Foreskin melanocyte (primary cell): ENCODE measurements at places on chromosomes 7 and 10.

- no peak for DNase-seq
Observed at GRCh38 chr7:23294549-23295400, 4.4 kb upstream of the MALSU1 start.

GRCh38 chr7:80583901-80584300 lies 54.5 kb upstream of the CD36 start:
- DNase-seq, result no peak

GRCh38 chr7:585229-585711 lies 65.6 kb upstream of the PDGFA start:
- DNase-seq, result no peak

DNA sequence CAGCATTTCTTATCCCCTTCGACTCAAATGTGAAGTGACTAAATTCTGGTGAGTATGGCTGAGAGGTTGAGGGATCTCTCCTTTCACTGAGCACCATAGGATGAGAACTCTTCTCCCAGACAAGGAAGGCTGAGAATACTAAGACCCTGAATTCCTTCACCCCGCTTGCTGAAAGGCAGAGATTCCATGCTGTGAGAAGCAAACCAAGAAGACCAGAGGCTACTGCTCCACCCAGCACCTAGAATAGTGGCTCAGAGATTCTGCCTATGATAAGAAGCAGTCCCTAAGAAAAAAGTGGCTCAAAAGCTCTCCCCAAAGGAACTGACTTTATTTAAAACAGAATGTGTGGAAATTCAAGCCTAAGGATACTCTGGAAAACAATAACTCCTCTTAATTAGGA lies 26.7 kb upstream of the WNT2 start:
- DNase-seq, result no peak

DNA sequence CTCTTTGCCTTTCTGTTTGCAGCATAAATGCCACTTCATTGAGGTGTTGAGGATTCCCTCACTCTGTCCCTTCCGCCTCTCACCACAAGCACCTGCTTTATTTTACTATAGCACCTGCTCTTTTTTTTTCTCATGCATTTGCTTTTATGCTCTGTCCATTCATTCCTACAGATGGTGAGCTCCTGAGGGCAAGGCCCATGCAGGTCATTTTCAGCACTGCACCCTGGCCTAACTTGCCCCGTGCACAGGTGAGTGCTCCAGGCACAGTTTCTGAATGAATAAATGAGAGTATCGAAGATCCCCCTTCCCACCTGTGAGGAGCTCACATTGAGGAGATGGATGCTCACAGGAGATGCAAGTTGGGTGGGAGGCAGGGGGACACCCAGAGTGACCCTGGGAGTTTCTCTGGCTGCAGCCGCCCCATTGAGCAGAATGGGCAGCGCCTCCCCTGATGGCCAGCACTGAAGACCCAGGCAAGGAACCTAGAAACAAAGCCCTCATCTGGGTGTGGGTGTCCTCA lies 1.2 kb upstream of the AKR1E2 start:
- no peak for DNase-seq

GRCh38 chr7:31123726-31124125 lies 71.6 kb downstream of the ADCYAP1R1 start:
- no peak for DNase-seq

GRCh38 chr10:869171-869570 lies 62.3 kb downstream of the LARP4B start:
- no peak for DNase-seq

DNA sequence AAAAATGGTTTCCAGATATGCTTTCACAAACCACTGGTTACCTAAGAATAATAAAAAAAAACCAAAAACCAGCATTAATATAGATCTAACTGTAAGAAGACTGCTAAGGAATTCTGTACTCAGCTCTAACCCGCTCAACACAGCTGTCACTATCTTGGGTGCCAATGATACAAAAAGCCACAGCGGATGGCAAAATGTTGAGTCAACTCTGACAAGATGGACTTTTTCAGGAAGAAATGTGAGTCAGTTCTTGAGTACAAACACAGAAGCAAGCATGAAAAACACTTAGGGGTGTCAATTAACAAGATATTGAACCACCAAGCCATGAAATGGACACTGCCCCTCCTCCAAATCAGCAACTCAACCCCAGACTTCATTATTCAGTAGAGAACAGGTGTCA lies 55.0 kb downstream of the CTTNBP2 start:
- no peak for DNase-seq

DNA sequence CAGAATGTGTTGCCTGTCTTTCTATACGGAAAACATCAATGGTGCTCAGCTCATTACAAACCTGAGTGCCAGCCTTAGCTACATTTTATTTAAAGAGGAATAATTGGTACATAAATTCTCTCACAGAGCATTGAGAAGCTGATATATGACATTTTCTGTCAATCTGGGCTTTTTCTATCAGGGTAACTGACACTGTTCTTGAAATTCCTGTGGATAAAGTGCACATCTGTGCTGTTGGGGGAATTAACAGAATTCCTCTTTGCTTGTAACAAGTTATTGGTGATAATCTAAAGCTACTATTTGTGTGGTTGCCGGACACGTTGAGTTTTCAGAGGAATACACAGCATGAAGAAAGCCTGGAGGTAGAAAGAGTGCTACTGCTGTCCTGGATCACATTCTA lies 668.6 kb downstream of the SORCS1 start:
- no peak for DNase-seq

DNA sequence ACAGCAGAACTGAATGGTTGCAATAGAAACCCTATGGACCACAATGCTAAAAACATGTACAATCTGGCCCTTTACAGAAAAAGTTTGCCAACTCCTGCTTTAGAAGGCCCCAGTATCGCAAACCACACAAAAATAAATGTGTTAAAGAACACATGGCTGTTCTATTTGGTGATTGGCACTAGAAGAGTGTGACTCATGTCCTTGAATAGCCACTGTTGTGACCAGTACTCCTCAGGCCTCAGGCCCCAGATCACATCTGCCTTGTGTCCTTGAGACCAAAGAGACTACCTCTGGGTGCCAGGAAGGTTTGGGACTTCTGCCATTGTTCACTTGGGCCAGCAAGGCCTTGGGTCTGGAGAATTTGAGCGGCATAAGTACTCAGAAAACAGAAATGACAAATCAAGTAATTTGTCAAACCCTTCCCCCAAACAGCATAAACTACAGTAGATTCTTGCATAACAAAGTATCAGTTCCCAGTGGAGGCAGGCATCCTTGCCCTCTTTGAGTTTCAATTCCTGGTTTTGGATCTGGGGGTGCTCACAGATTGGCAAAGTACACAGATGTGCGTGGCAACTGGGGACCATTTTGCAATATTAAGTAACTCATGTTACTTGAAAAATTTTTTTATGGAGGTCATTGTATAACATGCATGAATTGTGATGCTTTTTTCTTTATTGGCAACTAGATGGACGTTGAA lies 50.2 kb downstream of the MTURN start:
- DNase-seq, result no peak

DNA sequence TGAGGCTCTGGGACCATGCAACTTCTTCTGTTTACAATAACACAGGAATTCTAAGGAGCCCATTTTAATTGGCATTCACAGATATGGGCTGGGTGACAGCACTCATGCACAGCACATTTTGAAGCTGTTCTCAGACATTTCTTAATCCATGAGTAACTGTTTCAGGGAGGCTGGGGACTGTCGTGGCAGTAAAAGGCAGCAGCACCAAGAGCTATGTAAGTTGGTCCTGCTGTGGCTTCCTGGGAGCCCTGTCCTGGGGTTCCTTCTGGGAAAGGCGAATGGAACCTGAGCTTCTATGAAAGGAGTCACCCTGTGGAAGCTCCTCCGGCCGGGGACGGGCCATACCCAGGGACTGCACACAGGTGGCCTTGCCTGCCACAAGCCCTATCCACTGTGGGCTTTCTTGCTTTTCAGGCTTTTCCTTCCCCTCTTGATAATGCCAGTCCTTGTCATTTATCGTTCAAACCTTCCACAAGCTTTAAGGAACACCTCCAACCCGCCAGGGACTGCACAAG lies 40.5 kb downstream of the COBL start:
- DNase-seq, result no peak

DNA sequence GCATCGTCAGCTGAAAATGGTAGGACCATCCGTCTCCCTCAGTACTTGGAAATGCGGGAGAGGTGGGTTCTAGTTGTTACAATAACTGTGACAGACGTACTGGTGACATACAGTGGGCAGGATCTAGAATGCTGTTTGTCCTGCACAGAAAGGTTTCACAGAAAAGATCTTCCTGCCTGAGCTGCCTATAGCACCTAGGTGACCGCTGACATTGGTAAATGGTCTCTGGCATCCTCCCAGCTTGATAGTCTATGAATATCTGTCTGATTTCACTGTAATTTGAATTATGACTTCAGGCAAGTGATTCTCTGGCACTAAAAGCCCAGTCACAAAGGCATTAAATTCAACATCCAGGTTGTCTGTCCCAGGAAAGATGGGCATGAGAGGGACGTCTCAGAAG lies 38.2 kb upstream of the CCDC3 start:
- no peak for DNase-seq

GRCh38 chr7:4240520-4241303 lies 441.4 kb upstream of the FOXK1 start:
- no peak for DNase-seq

- no peak for DNase-seq
Observed at GRCh38 chr10:13890233-13891127, 303.7 kb downstream of the PRPF18 start.

DNA sequence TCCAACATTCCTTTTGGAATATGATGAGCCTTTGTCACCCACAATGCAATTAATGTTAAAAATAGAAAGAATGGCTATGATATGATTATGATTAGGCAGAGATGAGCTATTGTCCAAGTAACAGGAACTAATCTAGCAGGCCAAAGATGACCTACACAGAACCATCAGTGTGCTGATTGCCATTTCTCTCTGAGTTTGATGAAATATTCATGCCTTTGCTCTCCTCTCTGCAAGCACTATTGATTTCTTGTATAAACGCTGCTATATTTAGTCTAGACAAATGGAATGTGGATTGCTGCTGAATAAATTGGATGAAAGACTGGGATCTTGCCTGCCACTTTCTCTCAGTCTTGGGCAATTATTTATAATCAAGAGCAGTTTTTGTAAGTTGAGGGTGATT lies 85.4 kb downstream of the HDAC9 start:
- no peak for DNase-seq

DNA sequence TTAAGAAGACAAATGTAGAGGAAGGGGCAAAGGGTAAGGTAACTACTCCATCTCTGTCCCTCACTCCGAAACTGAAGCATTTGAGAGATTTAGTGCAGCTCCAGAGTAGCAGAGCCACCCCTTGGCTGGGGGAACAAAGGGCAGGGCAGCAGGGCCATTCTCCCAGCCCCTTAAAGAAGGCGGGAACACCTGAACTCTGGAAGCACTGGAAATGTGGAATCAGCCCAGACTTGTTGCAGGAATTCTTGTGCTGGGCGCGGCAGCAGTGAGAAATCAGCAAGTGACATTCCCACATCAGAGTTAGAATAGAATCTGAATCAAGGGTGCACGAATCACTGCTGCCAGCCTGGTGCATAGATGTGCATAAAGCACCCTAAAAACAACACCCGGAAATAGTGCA lies 34.4 kb upstream of the GRM8 start:
- DNase-seq, result no peak

DNA sequence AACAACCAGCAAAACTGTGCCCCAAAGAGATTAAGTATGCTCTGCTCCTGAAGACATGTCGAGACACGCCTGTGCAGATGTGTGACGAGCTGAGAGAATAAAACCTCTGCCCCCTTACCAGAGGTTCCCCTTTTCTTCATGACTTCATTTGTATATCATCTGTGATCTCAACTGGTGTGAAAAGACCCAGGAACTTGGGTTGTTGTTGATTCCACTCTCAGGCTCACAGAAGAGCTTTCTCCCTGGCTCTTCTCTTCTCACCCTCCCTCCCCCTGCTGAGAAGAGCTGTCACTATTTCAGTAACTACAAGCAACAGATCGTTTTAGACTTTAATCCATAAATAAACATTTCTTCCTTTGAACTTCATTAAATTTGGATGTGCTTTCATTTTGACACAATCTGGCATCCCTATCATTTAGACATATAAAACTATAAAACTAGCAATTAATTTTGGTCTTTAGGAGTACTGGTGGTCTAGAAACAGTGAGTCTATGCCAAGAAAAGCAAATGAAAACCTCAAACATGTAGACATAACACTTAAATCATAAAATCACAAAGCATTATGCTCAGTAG lies 179.3 kb upstream of the FZD8 start:
- DNase-seq, result no peak

GRCh38 chr7:134865001-134865845 lies 85.8 kb downstream of the CALD1 start:
- no peak for DNase-seq

DNA sequence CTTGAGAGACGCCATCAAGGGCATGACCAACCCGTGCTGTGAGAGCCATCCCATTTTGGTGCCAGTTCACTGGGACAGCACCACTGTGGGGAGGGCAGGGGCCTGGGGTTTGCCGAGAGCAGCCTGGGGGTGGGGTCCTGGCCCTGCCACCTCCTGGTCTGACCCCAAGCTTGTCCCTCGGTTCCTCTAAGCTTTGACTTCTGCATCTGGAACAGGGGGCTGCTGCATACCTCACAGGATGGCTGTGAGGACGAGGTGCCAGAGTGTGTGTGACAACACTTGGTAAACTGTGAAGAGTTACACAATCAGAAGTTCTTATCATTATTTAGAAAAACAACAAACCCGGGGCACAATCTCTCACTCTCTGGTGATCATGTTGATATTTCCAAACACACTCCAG lies 89.9 kb downstream of the CRTAC1 start:
- DNase-seq, result no peak

DNA sequence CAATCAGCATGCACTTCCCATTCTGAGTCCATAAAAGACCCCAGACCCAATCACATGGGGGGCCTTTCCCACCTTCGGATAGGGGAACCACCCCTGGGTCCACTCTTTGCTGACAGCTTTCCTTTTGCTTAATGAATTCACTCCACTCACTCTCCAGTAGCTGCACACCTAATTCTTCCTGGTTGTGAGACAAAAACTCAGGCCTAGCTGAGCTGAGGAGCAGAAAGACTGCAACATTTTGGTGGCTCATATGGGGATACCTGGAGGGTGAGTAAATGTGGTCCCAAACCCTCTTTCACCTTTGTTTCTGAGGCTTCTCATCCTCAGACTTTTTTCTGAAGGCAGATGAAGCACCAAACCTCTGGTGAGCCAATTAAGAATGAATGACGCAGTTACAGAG lies 138.1 kb downstream of the WDR11 start:
- DNase-seq, result no peak

- no peak for DNase-seq
Observed at GRCh38 chr7:2650451-2650850, 18.7 kb downstream of the TTYH3 start.

DNA sequence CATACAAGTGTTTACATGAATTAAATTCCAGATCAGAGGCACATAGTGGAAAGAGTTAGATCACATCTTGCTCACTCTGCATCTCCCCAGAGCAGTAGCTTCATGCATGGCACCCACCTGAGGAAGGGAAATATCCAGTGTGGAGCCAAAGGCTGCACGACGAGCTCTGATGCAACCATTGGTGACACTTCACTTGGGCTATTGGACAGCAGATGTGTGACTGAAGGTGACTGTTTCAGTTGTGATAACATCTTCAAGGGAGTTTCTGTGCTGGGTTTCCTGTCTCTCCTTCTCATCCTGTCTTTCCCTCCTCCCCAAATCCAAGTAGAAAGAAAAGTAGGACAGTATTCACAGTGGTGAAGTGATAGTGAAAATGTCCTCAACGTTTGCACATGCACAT lies 115.0 kb downstream of the TAF3 start:
- DNase-seq, result no peak
